A549 treated with GW870086 at 1 μM for 4 hours (cell line): ENCODE measurements at places on chromosomes 3 and 15. TPM values are rescaled to one million over a fixed set of nuclear protein-coding genes. Genes with fewer than 3 reads are reported as not detected.

The DUOX1 gene
- total RNA-seq: not detected in 5 replicates

The STRA6 gene
- 63.1 to 94.6 TPM (median 85.2 TPM) in 5 replicates for total RNA-seq

The SEMA5B gene
- total RNA-seq: 0.09 to 0.39 TPM (median 0.26 TPM) in 5 replicates

The EHHADH gene
- 2.2 to 3.8 TPM (median 3.0 TPM) in 5 replicates for total RNA-seq

The STRIT1 gene
- total RNA-seq: not detected in 5 replicates

The TMEM207 gene
- total RNA-seq: not detected in 5 replicates

The TJP1 gene
- 65.6 to 89.3 TPM (median 82.0 TPM) in 5 replicates for total RNA-seq

The SSUH2 gene
- 0.86 to 2.0 TPM (median 1.6 TPM) in 5 replicates for total RNA-seq

The SLC22A14 gene
- not detected in 5 replicates for total RNA-seq

The CASR gene
- not detected in 5 replicates for total RNA-seq

The TF gene
- total RNA-seq: 0.83 to 3.9 TPM (median 1.4 TPM) in 5 replicates

The WNT5A gene
- total RNA-seq: 0.42 to 1.1 TPM (median 0.74 TPM) in 5 replicates

The CLDN18 gene
- not detected in 5 replicates for total RNA-seq

The TRPM1 gene
- total RNA-seq: not detected in 5 replicates

The DHFR2 gene
- 2.8 to 4.0 TPM (median 3.5 TPM) in 5 replicates for total RNA-seq

The ZNF502 gene
- total RNA-seq: 1.3 to 1.9 TPM (median 1.6 TPM) in 5 replicates

The OSTN gene
- total RNA-seq: not detected in 5 replicates

The PLA2G4E gene
- not detected in 5 replicates for total RNA-seq

The TGM4 gene
- total RNA-seq: 0.10 to 0.20 TPM (median 0.17 TPM) in 5 replicates

The CD276 gene
- total RNA-seq: 61.7 to 81.3 TPM (median 75.4 TPM) in 5 replicates

The FGF12 gene
- 0.46 to 0.71 TPM (median 0.65 TPM) in 5 replicates for total RNA-seq

The TMEM266 gene
- 0.11 to 0.24 TPM (median 0.18 TPM) in 4 of 5 replicates, not detected in the other for total RNA-seq

The CYP1A1 gene
- total RNA-seq: 1.1 to 2.3 TPM (median 1.7 TPM) in 5 replicates

The RASGRF1 gene
- 0.10 to 0.36 TPM (median 0.30 TPM) in 5 replicates for total RNA-seq

The ANKRD63 gene
- total RNA-seq: 0.25 to 0.41 TPM (median 0.37 TPM) in 5 replicates

The MAPKBP1 gene
- 2.0 to 5.6 TPM (median 4.9 TPM) in 5 replicates for total RNA-seq

The IMP3 gene
- 89.6 to 123 TPM (median 116 TPM) in 5 replicates for total RNA-seq

The VPS8 gene
- 5.9 to 8.5 TPM (median 8.0 TPM) in 5 replicates for total RNA-seq

The LMAN1L gene
- not detected in 5 replicates for total RNA-seq
